ENCODE measurements at places on chromosomes 11 and 22. TPM values are rescaled to one million over a fixed set of nuclear protein-coding genes. Genes with fewer than 3 reads are reported as not detected.

Gene C11orf86
- total RNA-seq = not detected

Gene SHANK2
- 1.2 TPM for total RNA-seq

Gene VSTM5
- total RNA-seq = 0.23 TPM

Gene SSH3
- total RNA-seq = 21.1 TPM

Gene ZP1
- 0.15 TPM for total RNA-seq

Gene TMEM126B
- total RNA-seq = 44.0 TPM

Gene PLA2G3
- total RNA-seq = not detected

Measured in HFFc6 (cell line).